Ovary (tissue), 10 donors: ENCODE measurements at places on chromosomes 13 and 19.
A peak's percentile ranks its signal among the peaks of the same experiment; 100 is the strongest.

DNA sequence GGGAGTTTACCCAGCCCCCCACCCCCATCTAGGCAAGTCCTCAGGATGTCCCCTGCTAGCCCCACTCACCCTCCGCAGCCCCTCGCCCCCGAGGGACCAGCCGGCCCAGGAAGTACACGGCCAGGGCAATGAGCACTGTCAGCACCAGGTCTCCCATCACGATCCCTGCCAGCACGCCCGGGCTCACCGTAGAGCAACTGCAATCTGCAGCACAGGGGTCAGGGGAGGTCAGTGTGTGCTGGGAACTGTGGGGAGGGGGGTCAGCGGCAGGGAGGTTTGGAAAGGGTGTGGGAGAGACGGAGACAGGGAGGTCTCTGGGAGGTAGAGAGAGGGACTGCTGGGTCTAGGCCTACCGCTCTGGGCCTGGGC lies 734 bp downstream of the TYROBP start:
- no peak for DNase-seq

GRCh38 chr19:927351-927779 lies 1.5 kb downstream of the ARID3A start:
- peak; percentile 63 for DNase-seq

DNA sequence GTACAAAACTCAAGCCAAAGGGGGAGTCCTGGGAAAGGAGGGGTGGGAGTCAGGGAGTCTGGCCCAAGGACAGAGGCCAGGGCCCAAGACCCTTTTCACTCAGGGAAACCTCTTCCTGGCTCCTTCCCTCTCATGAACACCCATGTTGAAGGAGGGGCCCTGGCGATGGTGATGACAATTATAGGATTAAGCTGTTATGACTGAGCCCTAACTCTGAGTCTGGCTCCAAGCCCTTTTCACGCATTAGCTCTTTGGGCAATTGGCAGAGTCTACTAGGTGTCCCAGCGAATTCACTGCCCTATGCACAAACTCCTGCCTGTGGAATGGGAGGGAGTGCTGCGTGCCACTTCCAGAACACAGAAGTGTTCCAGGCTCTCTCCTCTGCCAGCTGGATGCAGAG lies 20.7 kb downstream of the ZNF575 start:
- DNase-seq: no peak

DNA sequence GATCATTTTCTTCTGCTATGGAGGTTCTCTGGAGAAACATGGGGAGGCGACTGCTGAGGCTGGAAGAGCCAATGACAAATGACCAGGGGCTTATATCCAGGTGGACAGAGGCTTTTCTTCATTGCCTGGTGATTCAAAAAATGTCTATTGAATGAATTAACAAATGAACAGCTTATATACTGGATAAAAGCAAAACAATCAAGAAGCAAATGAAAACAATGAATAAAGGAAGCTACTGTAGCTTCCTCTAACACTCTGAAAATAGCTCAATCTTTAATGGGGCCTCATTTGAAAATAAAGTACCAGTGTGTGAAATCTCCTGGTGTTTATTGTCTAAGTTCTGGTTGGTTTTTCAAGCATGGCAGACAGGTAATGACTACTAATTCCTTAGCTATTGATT lies 167.5 kb upstream of the TMTC4 start:
- DNase-seq: no peak

DNA sequence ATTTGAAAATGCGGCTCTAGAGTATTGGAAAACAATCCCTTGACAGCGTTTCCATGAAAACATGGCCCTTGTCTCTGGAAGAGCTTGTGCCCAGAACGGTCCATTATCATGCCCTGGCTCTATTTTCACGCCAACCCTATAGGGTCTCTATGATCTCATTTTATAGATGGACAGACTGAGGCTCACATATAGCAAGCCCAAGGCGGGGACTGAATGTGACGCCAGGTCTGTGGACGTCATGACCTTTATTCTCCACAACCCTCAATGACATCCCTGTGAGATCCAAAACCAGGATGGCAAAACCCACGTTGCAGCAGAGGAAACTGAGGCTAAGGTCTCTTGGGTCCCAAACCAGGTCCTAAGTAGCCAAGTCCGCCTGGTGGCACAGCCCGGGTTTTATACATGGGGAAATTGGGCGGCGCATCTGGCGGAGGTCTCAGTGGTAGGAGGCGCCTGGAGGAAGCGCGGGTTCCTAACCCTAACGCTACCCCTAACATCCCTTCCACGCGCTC lies 425 bp upstream of the COLGALT1 start:
- no peak for DNase-seq

- no peak for DNase-seq
Measured at GRCh38 chr19:38004186-38004520, 97.1 kb downstream of the SIPA1L3 start.

DNA sequence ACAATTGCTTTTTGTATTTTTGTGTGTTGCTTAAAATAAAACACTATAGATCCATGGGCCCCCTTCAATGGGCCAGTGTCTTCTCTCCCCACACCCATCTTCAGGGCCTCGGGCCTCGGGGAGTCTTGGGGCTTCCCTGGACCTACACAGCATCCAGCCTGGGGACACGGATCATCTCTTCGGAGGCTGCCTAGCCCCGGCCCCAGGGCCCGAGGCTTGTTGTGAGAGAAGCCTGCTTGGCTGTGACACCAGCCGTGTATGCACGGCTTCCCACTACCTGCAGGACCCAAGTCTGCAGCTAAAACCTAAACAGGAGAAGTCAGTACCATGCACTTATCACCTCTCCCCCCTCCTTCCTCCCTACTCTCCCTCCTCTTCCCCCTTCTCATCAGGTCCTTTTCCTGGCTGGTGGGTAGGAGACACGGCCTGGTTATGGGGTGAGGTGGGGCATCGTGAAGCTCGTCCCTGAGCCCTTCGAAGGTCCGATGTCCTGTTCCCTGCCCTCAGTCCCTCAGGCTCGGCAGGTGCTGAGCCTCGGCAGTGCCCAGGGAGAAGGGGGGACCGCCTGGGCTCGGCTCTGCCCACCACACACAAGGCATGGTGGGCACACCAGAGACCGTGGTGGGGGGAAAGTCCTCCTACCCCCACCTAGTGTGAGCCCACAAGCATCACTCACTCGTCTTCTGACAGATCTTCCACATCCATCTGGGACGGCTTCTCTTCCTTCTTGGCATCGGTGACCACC lies 9.5 kb downstream of the C13orf46 start:
- DNase-seq: peak; percentile 9

GRCh38 chr19:41269055-41269454 lies 4.9 kb downstream of the HNRNPUL1 start:
- DNase-seq: no peak

- DNase-seq: no peak
Measured at GRCh38 chr13:107069108-107069776, 501.3 kb upstream of the ARGLU1 start.

- DNase-seq: no peak
Measured at GRCh38 chr19:13797870-13798269, 2.6 kb downstream of the ZSWIM4 start.
